NCI-H524 treated with DMSO at 0.1 percent for 48 hours (cell line): ENCODE measurements at places on chromosomes 7 and 10.

DNA sequence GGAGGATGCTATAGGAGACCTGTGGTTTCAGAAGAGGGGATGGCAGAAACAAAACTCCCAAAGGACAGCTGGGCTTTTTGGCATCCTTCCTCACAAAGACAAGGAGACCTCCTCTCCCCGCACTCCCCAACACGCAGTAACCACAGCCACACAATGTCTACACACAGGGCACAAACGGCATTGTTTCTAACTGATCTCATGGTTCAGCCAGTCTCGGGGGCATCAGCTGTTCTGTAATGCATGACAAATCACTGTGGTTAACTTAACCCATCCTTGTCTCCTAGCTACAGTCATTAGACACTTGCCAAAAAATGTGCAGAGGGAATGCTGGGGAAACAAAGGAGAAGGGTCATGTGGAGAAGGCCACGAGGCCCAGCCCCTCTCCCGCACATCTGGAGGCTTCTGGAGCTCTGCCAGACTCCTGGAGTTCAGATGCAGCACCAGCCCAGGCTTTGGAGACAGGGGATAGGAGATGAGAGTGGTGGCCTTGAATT lies 7.6 kb upstream of the ADAMTS14 start:
- DNase-seq, result no peak

- DNase-seq, result no peak
Measured at GRCh38 chr10:4498711-4499251, 327.2 kb upstream of the AKR1E2 start.

DNA sequence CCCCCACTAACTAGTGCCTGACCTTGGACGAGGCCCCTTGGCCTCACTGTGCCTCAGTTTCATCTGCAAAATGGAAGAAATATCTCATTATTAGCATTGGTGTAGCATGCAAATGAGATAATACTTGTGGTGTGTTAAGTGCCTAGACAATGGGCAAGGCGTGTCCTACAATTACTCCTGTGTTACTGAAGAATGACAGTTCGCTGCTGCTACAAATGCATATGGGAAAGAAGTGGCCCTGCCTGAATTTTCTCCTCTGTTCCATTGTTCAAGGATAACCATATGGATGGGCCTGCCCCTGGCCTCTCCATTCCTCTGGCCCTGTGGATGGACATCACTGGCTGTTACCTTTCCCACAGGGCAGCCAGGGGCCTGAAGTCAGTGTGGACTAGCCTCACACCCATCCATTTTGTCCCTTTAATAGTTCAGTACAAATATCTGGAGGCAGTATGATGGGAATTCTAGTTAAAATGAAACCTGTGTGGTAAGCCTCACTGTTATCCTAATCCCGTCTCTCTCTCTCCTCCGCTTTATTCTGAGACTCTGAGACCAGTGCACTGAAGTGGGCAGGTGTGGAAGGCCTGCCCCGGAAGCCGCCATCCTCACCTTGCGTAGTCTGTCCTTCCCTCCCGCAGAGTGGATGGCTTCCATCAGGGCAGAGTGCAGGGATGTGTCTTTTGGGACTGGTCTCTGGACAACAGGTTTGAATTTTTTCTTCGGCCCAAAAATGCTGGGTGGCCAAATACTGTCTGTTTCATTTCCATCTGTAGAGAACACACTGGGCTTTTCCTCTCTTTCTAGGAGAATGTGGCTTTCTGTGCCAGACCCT lies 244.6 kb upstream of the GRB10 start:
- DNase-seq, result no peak

DNA sequence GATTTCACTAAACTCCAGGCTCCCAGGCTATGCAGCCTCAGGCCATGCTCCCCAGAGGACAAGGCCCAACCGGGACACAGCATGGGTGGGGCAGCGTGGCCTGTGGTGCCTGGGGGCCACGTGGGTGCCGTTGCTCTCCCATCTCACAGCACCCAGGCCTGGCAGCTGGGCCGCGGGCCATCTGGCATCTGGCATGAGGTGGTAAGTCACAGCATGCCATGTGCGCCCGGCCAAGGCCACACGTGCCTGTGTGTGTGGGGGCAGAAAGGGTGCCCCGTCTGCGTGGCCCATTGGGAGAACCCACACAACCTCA lies 204.1 kb downstream of the EBF3 start:
- DNase-seq, result no peak

- DNase-seq, result no peak
Measured at GRCh38 chr7:3673524-3673923, 372.5 kb downstream of the SDK1 start.

DNA sequence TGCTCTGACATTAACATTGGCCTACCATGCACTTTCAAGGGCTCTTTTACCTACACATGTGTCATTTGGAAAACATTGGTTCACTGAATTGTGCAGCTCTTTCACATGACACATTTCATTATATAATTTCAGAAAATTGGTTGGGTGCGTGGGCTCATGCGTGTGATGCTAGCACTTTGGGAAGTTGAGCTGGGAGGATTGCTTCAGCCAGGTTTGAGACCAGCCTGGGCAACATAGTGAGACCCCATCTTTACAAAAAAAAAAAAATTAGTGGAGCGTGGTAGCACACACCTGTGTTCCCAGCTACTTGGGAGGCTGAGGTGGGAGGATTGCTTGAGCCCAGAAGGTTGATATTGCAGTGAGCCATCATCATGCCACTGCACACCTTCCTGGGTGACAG lies 3.9 kb downstream of the TASOR2 start:
- no peak for DNase-seq

- DNase-seq, result no peak
Measured at GRCh38 chr7:137890449-137890921, 43.7 kb upstream of the DGKI start.

DNA sequence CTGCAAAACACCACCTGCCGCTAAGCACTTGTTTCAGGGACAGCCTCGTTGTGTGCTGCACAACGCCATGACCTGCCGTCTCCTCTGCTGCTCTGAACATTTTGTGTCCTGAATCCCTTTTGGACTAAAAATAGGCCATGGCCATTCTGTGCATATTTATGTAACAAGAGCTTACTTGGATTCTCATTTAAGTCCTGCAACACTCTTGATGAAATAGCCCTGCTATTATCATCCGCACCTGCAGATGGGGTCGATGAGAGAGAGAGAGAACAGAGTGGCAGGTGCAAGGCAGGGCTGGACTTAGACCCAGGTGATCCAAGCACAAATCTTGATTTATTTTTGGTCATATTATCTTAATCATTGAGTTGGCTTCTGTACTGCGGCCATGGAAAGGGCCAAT lies 121.2 kb upstream of the PRKCQ start:
- DNase-seq, result no peak

- no peak for DNase-seq
Measured at GRCh38 chr7:54864663-54865062, 105.7 kb upstream of the SEC61G start.

- no peak for DNase-seq
Measured at GRCh38 chr10:128494665-128495064, 368.4 kb upstream of the MKI67 start.

GRCh38 chr10:30656233-30656632 lies 26.7 kb upstream of the LYZL2 start:
- no peak for DNase-seq

GRCh38 chr7:713488-714230 lies 12.8 kb upstream of the DNAAF5 start:
- DNase-seq, result no peak

DNA sequence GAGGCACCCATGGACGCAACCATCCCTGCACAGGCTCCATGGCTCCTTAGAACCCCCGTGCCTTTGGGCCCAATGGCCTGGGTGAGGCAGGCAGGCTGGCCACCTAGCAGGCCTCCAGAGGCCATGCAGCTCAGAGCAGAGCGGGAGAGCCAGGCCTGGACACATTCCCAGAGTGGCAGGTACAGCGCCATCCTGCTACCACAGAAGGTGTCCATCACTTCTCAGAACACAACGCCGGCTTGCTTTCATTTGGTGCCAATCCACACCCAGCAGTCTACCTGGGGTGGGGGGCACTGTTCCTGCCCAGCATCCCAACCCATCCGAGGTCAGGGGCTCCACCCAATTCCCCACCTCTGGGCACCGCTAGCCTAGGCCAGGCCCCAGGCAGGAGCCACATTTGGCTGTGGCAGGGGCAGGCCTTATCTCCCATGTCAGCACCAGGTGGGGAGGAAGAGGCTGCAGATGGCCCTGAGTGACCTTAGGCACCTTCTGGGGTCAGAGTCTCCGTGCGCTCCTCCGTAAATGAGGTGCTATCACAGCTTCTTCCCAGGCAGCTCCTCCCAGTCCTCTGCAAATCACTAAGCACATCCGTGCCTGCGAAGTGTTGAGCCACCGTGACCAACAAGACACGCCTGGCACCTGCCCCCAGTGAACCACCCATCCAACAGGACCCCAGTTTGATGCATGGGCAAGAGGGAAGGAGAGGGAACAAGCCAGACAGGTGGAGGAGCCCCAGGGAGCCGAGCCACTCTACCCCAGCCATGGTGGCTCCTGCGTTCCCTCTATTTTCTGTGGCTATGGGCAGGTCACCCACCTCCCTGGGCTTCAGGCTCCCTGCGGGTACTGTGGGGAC lies 14.2 kb downstream of the KCNH2 start:
- no peak for DNase-seq

- no peak for DNase-seq
Measured at GRCh38 chr7:136303162-136303561, 326.0 kb upstream of the MTPN start.

GRCh38 chr10:121051171-121051570 lies 200.0 kb downstream of the WDR11 start:
- no peak for DNase-seq

DNA sequence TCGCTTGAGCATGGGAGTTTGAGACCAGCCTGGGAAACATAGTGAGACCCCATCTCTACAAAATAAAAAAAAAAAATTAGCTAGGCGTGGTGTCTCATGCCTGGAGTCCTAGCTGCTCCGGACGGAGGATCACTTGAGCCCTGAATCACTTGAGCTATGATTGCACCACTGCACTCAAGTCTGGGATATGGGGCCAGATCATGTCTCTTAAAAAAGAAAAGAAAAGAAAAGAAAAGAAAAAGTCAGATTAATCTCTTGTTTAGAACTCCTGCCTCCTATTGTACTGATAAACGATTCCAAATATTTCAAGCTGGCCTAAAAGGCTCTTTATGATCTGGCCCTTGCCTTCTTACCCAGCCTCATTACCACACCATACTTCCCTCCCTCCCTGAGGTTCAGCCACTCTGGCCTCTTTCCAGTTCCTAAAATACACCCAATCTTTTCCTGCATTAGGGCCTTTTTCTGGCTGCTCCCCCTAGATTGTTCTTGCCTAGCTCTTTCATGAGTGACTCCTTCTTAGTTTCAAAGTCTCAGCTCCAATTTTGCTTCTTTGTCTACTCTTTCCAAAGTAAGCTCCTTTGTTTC lies 41.7 kb downstream of the VCL start:
- no peak for DNase-seq

- no peak for DNase-seq
Measured at GRCh38 chr7:158414002-158414401, 173.6 kb downstream of the PTPRN2 start.

DNA sequence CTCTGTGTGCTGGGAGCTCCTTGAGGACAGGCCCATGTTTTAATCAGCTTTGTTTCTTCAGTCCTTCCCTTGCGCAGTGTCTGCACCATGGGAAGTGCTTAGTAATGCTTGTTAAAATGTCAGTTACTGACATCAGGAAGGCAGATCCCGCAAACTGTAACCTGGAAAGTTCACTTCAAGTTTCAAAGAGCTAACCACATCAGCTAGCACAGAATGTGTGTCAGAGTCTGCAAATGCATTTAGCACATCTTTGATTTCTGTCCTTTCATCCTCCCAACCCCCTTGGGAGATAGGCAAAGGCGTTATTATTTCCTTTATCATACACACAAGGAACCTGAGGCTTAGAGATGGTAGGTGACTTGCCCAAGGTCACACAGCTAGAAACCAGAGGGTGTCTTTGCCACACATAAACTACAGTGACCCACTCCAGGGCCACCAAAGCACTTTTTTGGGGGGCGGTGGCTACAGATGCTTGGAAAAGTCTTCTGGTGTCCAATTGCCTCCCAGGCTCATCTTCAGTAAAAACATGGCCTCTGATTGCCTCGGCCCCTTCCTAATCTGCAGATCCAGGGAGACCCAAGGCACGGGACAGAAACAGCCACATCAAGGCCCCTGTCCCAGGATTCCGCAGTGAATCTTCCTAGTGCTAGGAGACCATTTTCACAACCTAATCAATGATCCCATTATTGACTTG lies 116.2 kb upstream of the GPR26 start:
- DNase-seq, result no peak

- no peak for DNase-seq
Measured at GRCh38 chr7:89334797-89335196, 539.3 kb upstream of the TEX47 start.

- DNase-seq, result no peak
Measured at GRCh38 chr10:59872892-59873463, 33.4 kb downstream of the CCDC6 start.

DNA sequence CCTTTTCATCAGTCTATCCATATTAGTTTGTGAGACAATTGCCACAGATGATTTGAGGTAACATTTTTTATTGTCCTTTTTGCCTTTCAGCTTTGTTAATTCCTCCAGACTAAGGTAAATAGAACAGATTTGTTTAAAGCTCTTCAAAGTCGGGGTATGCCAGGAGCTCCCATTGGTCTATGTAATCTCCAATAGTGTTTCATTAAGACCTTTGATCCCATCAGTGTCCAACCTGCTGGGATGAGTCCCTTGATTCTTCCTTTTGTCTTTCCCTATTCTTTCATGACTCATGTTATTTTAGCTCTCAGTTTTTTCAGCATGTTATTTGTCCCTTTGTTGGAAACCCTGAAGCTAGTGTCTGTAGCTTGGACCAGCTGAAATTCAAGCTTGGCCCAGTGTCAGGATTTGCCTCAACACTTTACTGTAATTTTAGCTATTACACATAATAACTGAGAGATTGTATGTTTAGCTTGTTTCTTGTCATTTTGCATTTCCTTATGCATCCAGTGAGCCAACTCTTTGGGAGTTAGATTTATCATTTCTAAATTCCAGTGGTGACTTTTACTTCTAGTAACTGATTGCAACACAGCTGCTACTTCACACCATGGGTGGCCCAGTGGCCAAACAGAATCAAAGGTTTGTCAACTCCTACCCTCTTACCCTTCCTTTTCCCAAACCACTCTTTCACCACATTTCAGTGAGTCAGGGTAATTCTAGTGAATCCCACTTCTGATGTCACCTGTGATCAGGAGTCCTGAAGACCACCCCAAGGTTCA lies 15.3 kb downstream of the AGBL3 start:
- DNase-seq, result no peak

DNA sequence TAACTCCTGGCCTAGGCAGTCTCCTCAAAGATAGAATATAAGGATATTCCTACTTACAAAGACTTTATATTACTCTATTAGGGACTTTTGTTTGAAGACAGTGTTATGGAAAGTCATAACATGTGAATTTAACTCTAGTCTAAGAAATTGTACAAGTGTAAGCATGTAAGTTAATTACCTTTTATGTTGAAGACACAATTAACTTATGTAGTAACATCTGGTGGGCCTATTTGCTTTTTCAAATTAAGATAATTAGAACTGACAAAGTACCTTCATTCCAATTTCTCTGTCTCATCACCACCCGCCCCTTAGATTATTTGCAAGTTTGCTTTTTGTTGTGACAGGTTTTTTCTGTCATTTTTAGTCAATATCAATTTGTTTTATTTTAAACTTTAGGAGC lies 126.0 kb upstream of the THSD7A start:
- no peak for DNase-seq

GRCh38 chr7:75771224-75771623 lies 787 bp downstream of the CCL26 start:
- no peak for DNase-seq
